ENCODE measurements at places on chromosomes 5 and 9. TPM values are rescaled to one million over a fixed set of nuclear protein-coding genes. Genes with fewer than 3 reads are reported as not detected.

The ACSL6 gene
- 2.3 TPM for total RNA-seq

The CSNK1A1 gene
- 343 TPM for total RNA-seq

The PTGR1 gene
- total RNA-seq, result 60.1 TPM

The PCDHGA6 gene
- 9.6 TPM for total RNA-seq

The PCSK1 gene
- total RNA-seq, result 0.37 TPM

The SPATA24 gene
- 3.0 TPM for total RNA-seq

The C7 gene
- 807 TPM for total RNA-seq

The ENTPD8 gene
- total RNA-seq, result 0.16 TPM

The FOXD4 gene
- total RNA-seq, result not detected

The SHLD3 gene
- total RNA-seq, result 9.9 TPM

The STPG3 gene
- total RNA-seq, result not detected

The B4GALT1 gene
- total RNA-seq, result 36.4 TPM

The WDR38 gene
- not detected for total RNA-seq

The TMEM252 gene
- total RNA-seq, result not detected

The KCNV2 gene
- total RNA-seq, result not detected

The IFNA13 gene
- not detected for total RNA-seq

The ZFP62 gene
- total RNA-seq, result 32.6 TPM

The KIF20A gene
- 25.4 TPM for total RNA-seq

The AK3 gene
- 69.6 TPM for total RNA-seq

The SV2C gene
- total RNA-seq, result 2.1 TPM

The TLX3 gene
- 0.32 TPM for total RNA-seq

The WNK2 gene
- 4.8 TPM for total RNA-seq

The SPATA31D4 gene
- total RNA-seq, result not detected

The C5 gene
- 18.1 TPM for total RNA-seq

The DNM1 gene
- 68.3 TPM for total RNA-seq

The ADAMTS12 gene
- total RNA-seq, result 28.8 TPM

The IFNA2 gene
- total RNA-seq, result not detected

The SLC45A2 gene
- total RNA-seq, result not detected

The UGCG gene
- total RNA-seq, result 79.2 TPM

The PFN3 gene
- total RNA-seq, result not detected

The PCDHGC4 gene
- total RNA-seq, result 6.8 TPM

The MEIKIN gene
- total RNA-seq, result not detected

The TAL2 gene
- 0.69 TPM for total RNA-seq

The ANKRD34B gene
- not detected for total RNA-seq

The ANKRD31 gene
- 0.69 TPM for total RNA-seq

The RAB3C gene
- 2.0 TPM for total RNA-seq

The RIC1 gene
- 55.5 TPM for total RNA-seq

The ADAMTS19 gene
- total RNA-seq, result 107 TPM

The CDO1 gene
- total RNA-seq, result 21.1 TPM

Measured in urinary bladder (tissue), 4 donors.